Activated T-cell treated with anti-CD3 and anti-CD28 coated beads for 1 hour (primary cell): ENCODE measurements at places on chromosomes 2 and 18.

GRCh38 chr2:238657132-238658053, 190.5 kb upstream of the TWIST2 start:
- DNase-seq = no peak

- DNase-seq = no peak
Observed at GRCh38 chr2:170002096-170002495, 174.8 kb downstream of the UBR3 start.

DNA sequence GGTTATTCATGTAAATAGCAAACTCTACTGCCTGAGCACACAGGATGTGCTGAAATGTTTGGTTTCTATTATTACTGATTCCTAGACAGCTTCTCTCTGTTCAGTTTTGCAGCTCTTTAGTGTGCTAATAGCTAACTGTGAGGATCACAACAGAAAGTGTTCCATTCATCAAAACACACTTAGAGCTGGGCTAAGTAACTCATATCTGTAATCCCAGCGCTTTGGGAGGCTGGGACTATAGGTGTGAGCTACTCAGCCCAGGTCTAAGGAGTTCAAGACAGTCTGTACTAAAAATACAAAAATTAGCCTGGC, 63.2 kb downstream of the MOGAT1 start:
- no peak for DNase-seq

- no peak for DNase-seq
Observed at GRCh38 chr2:235588750-235589149, 94.9 kb downstream of the AGAP1 start.

DNA sequence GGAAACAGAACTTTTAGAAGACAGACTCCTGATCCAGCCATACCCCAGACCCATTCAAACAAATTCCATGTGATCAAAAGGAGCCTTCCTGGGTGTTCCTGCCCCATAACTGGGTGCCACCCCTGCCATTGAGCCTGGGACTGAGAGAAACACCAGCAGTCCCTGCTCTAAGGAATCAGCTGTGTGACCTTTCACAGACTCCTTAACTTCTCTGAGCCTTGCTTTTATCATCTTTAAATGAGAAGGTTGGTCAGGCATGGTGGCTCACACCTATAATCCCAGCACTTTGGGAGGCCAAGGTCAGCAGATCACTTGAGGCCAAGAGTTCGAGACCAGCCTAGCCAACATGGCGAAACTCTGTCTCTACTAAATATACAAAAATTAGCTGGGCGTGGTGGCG, 20.6 kb downstream of the CIDEA start:
- DNase-seq = no peak

- DNase-seq = no peak
Observed at GRCh38 chr2:207896525-207897285, 127.0 kb upstream of the FZD5 start.

DNA sequence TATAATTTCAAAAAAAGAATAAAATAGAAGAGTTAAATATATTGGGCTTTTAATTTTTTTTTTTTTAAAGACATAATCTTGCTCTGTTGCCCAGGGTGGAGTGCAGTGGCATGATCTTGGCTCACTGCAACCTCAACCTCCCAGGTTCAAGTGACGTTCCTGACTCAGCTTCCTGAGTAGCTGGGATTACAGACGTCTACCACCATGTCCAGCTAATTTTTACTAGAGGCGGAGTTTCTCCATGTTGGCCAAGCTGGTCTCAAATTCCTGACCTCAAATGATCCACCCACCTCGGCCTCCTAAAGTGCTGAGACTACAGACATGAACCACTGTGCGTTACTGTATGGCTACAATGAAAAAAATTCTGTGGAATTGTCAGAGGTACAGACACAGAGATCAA, 98.1 kb upstream of the RGPD4 start:
- DNase-seq = no peak

DNA sequence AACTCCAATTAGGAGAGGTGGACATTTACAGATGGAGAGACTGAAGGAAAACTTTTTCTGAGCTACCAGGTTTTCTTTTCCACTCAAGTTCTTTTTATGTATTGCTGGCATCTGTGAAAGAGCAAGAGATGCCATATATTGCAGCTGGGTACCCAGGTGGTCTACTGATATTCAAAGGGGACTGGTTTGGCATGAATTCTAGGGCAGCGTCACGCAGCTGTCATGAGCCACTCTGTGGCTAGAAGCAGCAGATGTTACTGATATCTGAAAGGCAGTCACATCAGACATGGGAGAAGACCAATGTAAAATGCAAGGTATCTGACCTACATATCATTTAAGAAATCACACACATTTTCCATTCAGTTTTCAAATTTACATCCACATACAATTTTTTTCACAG, 408.8 kb downstream of the GALNT13 start:
- DNase-seq = no peak

DNA sequence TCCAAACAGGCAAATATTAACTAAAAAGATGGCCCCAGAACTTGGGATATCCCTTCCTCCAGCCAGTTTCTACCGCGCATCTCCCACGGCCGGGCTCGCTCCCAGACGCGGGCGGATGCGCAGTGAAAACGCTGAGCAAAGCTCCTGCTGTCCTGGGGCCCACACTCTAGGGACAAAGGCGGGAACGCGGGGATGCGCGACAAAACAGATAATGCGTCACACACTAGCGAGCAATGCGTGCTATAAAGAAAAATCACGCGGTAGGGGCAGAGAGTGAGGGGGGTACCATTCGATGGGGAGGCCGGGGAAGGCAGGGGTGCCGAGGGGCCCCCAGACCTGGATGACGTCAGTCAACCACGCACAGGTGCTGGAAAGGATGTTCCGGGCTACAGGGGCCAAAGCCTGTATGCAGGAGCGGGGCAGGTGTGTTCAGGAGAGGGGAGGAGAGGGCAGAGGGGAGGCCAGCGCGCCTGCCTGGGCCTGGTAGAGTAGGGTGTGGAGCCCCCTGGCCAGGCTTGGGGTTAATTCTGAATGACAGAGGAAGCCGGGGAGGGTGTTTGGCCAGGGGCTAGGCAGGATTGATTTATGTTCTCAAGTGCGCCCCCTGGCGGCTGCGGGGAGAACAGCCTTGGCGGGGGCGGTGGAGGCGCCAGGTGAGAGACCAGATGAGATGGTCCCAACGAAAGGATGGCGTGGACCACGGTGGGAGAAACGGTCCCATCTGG, 14.9 kb upstream of the ITM2C start:
- peak; percentile 73 for DNase-seq

- no peak for DNase-seq
Observed at GRCh38 chr18:906416-907114, 1.9 kb downstream of the ADCYAP1 start.

- no peak for DNase-seq
Observed at GRCh38 chr2:101682311-101682710, 15.2 kb upstream of the MAP4K4 start.

DNA sequence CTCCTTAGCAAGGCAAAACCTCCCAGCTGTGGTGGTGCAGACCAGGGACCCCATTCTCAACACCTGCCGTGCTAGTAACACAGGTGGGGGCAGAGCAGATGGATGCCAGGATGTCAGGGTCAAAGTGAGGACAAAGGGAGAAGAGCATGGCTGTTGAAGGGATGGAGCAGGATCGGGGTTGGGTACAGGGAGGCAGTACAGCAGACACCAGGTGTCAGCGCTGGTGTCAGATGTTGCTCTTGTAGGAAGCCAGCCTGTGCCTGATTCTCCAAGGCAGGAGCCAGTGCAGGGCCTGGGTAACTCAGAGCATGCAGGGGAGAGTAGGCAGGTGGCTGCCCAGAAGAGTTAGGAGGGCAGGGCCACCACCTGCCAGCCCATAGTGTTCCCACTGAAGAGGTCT, 222.1 kb upstream of the SPRED2 start:
- DNase-seq = no peak

GRCh38 chr18:54032412-54032811, 192.1 kb downstream of the MBD2 start:
- no peak for DNase-seq

GRCh38 chr2:6368281-6368680, 497.4 kb downstream of the CMPK2 start:
- DNase-seq = no peak

GRCh38 chr2:63053081-63053888, 2.7 kb downstream of the OTX1 start:
- DNase-seq = no peak

DNA sequence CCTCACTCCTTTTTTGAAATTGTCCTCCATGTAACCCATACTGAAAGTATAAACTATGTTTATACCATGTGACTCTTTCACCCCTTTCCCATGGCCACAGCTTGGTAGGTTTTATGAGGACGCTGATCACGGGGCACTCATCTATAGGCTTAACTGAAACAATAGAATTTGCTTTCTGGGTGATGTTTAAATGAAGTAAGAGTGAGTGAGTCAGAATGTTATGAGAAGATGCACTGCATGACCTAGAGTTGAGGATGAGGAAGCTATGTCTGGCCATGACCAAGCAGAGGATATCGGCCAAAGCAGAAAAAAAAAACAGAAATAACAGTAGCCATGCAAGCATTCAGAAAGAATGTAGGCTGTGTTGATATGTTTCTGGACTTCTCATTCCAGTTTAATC, 34.9 kb downstream of the SCN1A start:
- DNase-seq = no peak

DNA sequence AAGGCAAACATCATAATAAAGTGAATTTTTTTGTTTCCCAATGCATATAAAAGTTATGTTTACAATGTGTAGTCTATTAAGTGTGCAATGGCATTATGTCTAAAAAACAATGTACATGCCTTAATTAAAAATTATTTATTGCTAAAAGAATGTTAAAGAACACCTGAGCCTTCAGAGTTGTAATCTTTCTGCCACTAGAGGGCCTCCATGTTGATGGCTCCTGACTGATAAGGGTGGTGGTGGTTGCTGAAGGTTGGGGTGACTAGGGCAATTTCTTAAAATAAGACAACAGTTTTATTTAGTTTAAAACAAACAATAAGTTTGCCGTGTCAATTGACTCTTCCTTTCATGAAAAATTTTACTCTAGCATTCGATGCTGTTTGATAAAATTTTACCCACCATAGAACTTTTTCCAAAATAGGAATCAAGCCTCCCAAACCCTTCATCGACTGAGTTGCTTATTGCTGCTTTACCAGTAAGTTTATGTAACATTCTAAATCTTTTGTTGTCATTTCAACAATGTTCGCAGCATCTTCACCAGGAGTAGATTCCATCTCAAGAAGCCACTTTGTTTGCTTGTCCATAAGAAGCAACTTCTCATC, 32.3 kb downstream of the MAP3K2 start:
- DNase-seq = no peak

DNA sequence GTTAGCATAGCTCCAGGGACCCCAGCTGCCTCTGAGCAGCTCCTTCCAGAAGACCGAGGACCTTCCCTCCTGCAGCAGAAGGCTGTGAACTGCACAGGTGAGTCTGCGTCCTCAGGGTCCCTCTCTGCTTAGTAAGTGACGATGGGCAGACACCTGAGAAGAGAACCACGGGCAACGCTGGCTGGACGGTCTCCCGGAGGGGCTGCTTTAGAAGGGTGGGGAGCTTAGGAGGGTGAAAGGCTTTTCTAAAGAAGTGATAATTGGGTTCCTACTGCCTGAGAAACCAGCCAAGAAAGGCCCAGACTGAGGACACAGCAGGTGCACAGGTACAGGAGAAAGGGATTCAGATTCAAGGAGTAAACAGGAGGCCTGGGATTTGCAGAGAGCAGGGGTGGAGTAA, 276.6 kb upstream of the PXDN start:
- DNase-seq = no peak

- DNase-seq = no peak
Observed at GRCh38 chr18:8705238-8705960, at the start of gene MTCL1. Gene MTCL1 (plus strand): TSS chr18:8705556. CDS start chr18:8705661, 105 bp downstream.

DNA sequence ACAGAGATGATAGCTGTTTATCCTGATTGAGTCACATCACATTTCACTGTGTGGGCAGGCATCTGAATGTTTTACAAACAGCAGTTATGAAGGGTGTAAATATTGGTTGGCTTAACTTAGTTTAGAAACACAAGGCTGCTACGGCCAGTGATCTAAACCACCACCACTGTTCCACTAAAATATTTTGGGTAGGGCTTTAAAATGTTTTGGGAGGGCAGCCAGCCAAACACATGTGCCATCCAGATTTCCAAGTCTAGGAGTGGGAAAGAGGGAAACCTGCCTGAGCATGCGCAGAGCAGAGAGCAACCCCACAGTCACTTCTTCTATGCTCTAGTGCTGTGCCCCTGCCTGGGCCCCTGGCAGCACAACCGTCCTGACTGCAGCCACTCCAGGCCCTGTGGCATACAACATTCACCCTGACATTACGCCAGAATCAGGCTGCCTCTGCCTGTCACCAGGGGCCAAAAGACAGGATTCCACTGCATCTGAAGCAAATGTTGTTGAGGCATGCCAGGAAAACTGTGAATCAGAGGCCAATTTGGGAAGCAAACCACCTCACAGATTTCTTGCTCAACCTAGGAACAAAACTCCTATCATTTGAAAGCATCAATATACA, 74.8 kb upstream of the COL5A2 start:
- no peak for DNase-seq

- no peak for DNase-seq
Observed at GRCh38 chr18:40179729-40180461, 1775.1 kb upstream of the PIK3C3 start.

DNA sequence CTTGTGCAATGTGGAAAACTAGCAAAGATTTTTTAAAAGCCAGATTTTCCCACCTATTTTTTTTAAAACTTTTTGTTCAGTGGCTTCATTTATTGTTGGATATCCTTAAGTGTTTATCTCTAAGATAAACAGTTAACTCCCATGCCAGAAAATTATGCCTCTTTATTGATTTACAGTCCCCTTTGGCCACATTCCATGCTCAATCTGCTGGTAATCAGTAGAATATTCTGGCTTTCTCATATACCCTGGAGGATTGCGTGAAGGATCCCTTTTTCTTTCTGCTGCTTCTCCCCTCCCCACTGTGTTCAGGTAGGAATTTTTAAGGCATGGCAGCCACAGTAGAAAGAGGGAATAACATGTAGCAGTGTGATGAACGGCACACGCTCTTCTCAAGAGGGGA, 2.6 kb downstream of the GRHL1 start:
- DNase-seq = no peak

- DNase-seq = no peak
Observed at GRCh38 chr2:50515638-50516037, 516.3 kb downstream of the NRXN1 start.

DNA sequence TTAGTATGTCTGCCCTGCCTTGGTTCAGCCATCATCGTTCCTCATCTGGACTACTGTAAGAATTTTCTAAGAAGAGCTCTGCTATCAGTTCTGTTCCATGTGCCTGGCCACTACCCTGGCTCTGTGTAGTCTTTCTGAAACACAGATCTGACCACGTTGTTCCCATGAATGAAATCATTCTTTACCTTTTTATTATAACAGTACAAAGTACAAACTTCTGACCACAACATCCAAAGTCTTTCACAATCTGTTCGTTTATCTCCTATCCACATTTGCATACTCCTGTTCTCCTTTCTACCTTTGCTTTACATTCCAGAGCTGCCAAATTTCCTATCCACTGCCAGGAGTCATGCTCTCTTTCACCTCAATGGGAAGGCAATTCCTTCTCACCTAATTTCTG, 284.6 kb upstream of the LRP1B start:
- no peak for DNase-seq
